ENCODE measurements at places on chromosomes 4 and X.
A peak's percentile ranks its signal among the peaks of the same experiment; 100 is the strongest.

DNA sequence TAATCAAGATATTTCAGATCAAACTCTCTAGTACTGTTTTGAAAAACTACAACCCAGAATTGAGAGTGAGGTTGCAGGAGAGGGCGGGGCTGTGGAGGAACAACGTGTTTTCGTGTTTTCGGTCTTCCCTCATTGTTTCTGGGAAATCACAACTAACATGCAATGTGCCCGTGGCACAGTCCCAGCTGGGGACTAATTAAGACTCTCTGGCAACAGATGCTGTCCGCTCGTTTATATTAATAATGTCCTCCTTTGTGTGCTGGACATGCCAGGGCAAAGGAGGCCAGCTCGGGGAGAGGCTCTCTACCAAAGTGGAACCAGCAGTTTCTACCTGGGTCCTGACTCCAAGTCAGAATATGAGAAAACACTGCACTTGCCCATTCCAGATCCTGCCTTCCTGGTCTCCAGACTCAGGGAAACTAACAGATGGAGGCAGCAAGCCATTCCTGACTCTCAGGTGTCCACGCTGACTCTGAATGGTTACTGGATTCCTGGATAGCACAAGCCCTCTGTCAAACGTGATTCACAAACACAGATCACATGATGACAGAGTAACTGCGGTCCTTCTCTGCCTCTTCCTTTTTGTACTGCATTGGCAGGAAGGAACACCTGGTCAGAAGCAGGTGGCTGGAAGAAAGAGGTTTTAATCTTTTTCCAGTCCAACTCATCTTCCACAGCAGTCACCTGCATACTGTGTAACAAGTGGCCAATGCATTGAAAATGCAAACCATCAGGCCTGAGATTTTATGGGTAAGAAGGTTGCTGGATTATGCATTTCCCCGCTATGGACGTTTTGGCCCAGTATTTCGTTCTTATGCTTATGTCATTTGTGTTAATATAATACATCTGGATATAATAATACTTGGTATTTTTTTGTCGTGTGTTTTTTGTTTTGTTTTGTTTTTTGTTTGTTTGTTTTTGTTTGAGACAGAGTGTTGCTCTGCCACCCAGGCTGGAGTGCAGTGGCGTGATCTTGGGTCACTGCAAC lies 65.0 kb downstream of the COQ2 start:
- DNase-seq, result no peak

GRCh38 chr4:123345935-123346300 lies 50.7 kb upstream of the SPRY1 start:
- DNase-seq, result no peak

DNA sequence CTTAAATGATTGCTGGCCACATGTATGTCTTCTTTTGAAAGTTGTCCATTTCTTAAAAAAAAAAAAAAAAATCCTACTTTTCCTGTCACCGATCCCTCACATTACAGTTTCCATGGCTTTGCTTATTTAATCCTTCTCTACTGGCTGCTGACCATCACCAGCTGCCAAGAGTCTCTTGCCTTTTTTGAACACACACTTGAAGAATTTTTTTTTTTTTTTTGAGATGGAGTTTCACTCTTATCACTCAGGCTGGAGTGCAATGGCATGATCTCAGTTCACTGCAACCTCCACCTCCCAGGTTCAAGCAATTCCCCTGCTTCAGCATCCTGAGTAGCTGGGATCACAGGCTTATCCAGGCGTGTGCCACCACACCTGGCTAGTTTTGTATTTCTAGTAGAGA lies 134.0 kb downstream of the ANXA5 start:
- DNase-seq, result no peak

DNA sequence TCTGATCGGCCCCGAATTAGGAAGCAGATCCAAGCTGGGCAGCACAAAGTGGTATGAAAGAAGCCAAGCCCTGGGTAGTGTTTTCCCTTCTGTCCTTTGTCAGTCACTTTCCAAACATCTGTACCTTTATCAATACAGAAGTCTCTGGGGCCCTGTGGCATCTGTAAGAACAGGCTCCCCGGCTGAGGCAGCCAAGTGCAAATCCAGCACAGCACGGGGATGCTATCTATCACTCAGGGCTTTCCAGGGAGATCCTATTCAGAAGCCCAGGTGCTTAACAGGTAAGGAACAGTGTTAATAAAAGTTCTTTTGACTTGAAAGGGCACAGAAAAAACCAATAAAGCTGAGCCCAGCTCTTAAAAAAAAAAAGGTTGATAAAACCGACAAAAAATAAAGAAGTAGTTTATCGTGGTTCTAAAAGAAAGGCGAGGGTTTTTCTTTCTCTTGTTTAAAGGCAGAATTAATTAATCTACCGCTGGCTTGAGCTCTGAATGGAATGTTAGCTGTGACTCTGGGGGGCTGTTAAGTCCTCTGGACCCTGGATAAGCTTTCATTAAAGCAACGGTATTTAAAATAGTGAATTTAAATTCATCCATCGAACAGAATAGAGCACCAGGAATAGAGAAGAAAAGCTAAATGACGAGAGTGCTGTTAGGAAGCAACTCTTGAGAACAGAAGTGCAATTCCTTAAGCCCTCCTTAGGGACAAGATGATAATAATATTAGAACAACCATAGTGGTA lies 119.1 kb upstream of the GATB start:
- no peak for DNase-seq

DNA sequence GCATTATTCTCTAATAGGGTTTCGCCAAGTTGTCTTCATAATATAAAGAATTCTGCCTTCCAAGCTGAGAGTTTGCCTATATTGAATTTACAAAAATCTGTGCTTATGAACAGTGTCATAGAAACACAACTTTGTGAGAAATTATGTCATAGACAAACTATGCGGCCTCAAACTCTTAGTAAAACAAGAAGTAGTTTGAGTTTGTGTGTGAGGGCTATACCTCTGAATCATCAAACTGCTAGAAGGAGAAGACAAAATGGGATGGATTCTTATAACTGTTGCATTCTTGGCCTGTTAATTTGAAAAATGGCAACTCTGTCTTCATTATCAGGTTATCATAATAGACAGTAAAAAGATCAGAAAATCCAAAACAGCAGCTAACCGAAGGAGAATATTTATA lies 46.1 kb upstream of the NAP1L5 start:
- no peak for DNase-seq

- DNase-seq, result no peak
These were observed 365.1 kb upstream of the NOCT start for GRCh38 chr4:138650495-138650894.

DNA sequence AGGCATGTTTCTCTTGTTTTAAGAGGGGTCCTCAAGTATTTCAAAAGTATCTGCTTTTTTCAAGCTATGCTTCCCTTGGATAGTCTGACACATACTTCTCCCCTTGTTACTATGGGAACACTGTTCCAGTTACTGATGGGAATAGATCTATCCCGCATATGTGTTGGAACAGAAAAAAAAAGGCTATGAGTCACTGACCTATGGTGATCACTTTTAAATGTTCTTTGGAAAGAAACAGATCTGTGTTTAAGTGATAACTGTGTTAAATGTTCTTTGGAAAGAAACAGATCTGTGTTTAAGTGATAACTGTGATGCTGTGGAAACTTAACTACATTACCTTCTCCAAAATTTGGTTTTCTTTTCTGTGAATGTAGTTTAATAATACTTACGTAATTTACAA lies 303.2 kb downstream of the TEX13C start:
- DNase-seq, result peak; percentile 4

DNA sequence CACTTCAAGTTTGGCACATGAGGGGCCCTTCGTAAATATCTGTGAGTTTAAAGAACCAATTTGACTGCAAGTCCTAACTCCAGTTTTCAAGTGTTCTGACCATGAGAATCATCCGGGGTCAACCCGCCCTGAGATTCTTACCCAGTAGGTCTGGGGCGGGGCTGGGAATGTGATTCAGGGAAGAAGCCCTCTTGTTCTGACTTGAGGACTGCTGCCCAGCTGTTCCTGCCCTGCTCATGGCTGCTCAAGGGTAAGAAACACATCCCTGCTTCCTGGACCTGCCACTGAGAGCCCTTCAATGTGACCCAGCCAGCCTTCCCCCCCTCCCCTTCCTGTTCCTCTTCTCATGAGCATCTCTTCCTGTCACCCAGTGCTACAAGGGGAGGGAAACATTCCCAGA lies 92.7 kb upstream of the PGRMC2 start:
- DNase-seq, result no peak

GRCh38 chr4:151581570-151581969 lies 172.6 kb downstream of the FHIP1A start:
- DNase-seq, result no peak

- peak; percentile 63 for DNase-seq
These were observed 1.4 kb downstream of the AFAP1 start for GRCh38 chr4:7938266-7938608.

Data from muscle of arm (tissue), 14 donors.